NAMALWA (cell line): ENCODE measurements at places on chromosomes 13 and 19.

DNA sequence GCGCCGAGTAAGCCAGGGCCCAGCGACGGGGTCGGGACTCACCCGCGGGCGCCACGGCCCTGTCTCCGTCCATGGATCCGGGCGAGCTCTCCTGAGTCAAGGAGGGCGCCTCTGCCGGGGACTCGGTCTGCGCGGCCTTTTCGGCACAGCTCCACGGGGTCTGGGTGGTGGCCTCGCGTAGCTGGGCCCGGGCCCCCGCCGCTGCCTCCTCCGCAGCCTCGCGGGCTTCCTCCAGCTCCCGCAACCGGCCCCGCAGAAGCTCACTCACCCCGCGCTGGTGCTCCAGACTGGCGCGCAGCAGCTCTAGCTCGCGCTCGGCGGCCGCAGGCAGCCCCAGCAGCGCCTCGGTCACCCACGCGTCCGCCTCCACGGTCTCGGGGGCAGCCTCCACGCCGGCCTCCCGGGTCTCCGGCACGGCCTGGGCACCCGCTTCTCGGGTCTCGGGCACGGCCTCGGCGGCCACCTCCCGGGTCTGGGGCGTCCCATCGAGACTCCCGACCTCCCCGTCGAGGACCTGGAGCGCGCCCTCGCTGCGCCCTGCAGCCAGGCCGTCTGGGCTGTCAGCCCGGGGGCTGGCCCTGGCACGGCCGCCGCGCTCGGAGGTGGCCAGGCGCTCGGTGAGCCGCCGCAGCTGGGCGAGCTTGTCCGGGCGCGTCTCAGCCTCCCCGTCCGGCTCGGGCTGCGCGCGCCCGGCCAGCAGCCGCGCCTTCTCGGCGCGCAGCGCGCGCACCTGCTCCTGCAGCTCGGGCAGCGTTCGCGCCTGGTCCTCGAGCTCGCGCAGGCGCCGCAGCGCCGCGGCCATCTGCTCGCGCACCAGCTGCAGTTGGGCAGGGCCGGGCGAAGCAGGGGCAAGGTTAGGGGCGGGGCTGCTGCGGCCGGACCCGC lies 8.4 kb downstream of the KANK3 start:
- DNase-seq = no peak

DNA sequence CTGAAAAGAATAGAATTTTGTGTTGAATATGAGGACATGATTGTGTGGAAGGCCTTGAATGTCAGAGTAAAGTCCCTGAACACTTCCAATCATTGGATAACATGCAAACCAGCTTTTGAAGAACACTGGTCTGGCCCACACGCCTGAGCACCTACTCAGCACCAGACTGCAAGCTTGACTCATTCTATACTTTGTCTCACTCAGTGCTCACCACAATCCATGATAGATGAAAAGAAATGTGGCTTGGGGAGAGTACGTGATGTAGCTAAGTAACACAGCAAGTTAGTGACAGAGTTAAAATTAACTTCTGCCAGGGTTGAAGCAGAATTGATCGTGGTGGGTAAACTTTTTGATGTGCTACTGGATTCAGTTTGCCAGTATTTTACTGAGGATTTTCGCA lies 12.0 kb downstream of the DLEU7 start:
- DNase-seq = no peak

- no peak for DNase-seq
These were observed 9.6 kb downstream of the GRAMD1A start for GRCh38 chr19:35009424-35010415.

- peak; percentile 75 for DNase-seq
These were observed 630 bp downstream of the RNF126 start for GRCh38 chr19:662207-662961.

GRCh38 chr19:16419669-16420335 lies 52.0 kb downstream of the EPS15L1 start:
- no peak for DNase-seq

GRCh38 chr13:59012731-59013130 lies 1151.0 kb downstream of the DIAPH3 start:
- DNase-seq = no peak

- DNase-seq = no peak
These were observed 3.2 kb downstream of the GTF3A start for GRCh38 chr13:27427641-27428040.

DNA sequence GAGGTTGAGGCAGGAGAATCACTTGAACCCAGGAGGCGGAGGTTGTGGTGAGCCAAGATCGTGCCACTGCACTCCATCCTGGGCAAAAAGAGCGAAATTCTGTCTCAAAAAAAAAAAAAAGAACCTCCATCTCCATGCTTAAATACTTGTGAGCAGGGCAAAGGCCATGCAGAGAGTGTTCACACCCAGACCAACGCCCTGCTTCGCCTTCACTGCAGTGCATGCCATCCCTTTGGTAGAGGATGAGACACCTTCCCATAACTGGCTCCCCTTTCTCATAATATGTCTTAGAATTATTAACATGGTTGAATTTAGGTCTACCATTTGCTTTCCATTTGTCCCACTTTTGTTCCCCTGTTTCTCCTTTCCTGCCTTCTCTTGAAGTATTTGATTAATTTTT lies 15.4 kb downstream of the BBC3 start:
- no peak for DNase-seq

- no peak for DNase-seq
These were observed 6.0 kb downstream of the PROZ start for GRCh38 chr13:113164492-113164891.

GRCh38 chr13:33206425-33206824 lies 79.1 kb downstream of the STARD13 start:
- no peak for DNase-seq

DNA sequence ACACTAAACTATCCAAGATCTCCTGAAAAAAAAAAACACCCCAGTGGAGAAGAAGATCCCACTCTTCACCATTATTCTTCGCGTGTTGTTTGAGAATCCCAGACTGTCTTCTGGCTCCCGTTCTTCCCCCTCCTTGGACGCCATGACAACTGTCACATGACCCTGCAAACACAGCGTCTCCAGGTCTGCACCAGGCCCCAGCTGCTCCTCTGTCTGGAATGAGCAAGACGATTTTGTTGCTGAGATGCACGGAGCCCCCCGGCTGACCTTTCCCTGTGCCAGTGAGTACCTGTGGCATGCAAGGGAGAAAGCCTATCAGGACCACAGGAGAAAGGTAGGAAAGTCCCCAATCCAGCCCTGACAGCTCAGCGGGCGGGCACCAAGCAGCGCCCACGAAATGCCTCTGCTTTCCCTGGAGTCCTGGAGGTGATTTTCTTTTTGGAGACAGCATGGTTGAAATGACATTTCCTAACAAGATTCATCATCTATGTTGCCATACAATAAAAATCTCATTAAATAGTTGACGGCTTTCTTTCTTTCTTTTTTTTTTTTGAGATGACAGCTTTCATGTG lies at the start of gene CFAP97D2:
Gene CFAP97D2, plus strand, starts transcription at position 171 of the 572 bp plus-strand sequence. Its CDS starts 74 bp downstream, at position 245.
- no peak for DNase-seq

- peak; percentile 55 for DNase-seq
These were observed 2.4 kb upstream of the CHERP start for GRCh38 chr19:16544473-16545231.

DNA sequence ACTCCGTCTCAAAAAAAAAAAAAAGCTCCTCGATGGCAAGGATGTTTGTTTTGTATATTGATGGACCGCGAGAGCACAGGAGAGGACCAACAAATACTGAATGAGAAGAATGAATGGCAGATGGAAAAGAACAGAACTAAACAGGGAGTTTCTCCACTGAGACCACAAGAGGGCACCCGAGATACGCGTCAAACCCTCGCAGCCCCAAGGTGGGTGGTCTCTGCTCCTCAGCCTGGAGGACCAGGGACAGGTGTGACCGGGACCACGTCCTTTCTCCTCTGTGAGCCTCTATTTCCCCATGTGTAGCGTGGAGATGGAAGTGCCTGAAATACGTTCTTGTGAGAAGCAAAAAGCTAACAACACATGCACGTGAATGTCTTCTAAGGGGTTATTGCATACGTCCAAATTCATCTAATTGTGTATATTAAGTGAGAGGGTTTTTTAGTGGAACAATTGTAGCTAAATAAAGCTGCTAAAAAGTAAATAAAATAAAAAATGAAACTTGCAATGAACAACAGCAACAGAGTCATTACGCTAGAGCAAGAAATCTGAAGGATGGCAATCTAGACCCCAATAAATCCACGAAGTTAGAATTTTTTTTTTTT lies 8.3 kb upstream of the CDC42EP5 start:
- peak; percentile 77 for DNase-seq

DNA sequence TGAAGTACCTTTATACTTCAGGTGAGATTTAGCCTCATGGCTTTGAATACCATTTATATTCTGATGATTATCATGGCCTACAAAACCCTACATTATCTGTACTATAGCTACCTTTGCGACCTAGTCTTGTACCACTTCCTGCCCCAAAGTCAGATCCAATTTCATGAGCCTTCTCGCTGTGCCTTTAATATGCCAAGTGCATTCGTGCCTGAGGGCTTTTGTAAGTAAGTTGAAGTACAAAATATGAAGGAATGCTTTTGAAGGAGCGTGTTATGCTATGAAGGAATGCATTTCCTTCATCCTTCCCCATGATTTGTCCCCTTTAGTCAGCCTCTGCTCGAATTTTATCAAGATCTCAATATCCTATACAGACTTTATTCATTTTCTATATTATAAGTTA lies 9.2 kb upstream of the RASL11A start:
- DNase-seq = no peak

- DNase-seq = no peak
These were observed 564.1 kb downstream of the PCDH9 start for GRCh38 chr13:66665991-66666390.

- no peak for DNase-seq
These were observed 20.5 kb upstream of the ALOX5AP start for GRCh38 chr13:30714629-30715371.

DNA sequence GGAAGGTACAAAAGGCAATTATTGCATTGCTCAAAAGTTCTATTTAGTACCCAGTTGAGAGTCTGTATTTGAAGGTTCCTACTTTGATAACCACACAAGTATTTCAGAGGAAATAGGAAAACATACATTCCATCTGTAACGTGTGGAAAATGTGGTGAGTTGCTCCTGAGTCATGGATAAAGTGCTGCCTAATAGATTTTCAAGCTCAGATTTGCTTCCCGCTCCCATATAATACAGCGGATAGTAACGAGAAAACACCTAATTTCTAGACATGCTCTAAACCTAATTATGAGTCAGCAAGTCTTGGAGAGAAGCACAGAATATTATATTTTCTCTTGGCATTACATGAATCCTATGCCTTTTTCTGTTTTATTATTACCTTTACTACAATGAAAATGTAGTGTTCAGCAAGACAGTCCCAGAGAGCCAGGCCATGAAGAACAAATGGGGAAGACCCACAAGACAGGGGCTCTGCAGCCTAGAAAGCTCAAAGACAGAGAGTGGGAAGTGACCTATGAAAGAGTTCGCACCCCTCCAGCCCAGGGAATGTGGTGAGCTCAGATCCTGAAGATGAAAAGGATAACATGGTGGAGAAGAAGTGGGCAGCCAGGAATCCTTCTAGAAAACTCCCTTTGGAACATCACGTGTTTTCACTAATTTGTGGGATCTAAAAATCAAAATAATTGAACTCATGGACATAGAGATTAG lies 116.1 kb downstream of the STARD13 start:
- DNase-seq = no peak

DNA sequence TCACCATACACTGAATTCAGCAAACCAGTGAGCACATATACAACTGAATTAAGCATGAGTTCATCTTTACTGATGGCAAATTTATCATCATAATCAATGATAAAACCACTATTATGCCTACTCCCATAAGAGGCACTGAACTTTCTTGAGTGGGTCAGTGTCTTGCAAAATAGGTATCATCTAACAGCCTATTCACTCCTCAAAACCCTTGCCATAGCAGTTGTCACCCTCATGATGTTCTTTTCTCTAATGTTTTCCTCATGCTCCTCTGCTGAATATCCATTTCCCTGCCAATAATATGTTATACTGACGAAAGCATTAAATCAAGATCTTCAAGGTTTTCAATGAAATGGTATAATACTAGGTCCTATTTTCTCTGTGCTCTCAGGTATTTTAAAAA lies 5.6 kb downstream of the ARGLU1 start:
- DNase-seq = no peak

DNA sequence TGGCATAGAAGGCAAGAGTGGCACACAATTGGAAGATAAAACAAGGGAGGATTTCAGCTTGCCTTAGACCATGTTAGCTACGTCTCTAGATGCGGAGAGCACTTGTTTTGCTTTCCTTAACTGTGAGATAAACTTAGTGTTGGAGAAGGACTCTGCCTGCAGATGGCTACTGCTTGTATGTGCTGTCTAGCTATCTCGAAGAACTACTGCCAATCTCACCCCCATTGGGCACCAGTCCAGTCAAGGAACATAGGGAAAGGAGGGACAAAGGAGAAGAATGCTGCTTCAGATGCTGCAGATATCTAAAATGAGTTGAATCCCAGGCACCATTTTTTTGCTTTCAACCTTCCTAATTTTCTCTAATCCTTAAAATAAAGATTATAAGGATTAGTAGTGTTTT lies 726.0 kb upstream of the ARGLU1 start:
- DNase-seq = no peak

- DNase-seq = no peak
These were observed 415.2 kb upstream of the SGCG start for GRCh38 chr13:22765547-22765946.

DNA sequence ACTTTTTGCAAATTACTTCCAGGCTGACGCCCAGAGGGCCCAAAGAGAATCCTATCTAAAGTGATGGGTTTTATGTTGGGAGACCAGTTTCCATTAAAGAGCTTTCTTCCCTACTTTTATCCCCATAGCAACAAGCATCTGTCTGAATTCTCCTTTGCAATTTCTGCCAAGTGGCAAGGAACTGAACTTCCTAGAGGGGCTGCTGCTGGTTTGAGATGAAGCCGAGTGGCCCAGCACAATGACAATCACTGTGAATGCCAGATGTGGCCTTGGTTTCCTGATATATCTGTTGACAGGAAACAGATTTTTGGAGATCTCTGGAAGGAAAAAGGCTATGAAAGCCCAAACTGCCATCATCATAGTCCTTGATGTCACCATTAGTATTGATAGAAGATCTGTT lies 198.6 kb downstream of the OXGR1 start:
- DNase-seq = no peak

DNA sequence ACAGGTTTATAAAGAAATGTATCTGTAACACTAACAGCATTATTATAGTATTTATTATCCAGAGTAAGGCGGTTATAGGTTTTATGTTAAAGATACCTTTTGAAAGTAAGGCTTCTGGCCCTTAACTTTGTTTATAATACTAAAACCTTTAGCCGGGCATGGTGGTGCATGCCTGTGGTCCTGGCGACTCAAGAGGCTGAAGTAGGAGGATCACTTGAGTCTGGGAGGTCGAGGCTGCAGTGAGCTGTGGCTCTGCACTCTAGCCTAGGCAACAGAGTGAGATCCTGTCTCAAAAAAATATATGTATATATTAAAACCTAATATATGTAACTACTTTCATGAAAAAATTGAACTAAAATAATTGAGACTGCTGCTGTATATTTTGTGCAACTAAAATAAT lies 98.7 kb upstream of the KLF5 start:
- no peak for DNase-seq

- no peak for DNase-seq
These were observed 65.6 kb downstream of the WASF3 start for GRCh38 chr13:26623125-26623524.

- DNase-seq = no peak
These were observed 14.0 kb upstream of the TMPRSS9 start for GRCh38 chr19:2345794-2346663.

- DNase-seq = peak; percentile 41
These were observed 9.6 kb downstream of the FSD1 start for GRCh38 chr19:4313847-4314490.

GRCh38 chr19:33241091-33241529 lies 15.5 kb upstream of the SLC7A10 start:
- DNase-seq = no peak
